Pancreas (tissue), 10 donors: ENCODE measurements at places on chromosomes 3 and 15. TPM values are rescaled to one million over a fixed set of nuclear protein-coding genes. Genes with fewer than 3 reads are reported as not detected.

UBE2Q2 gene
- 13.9 TPM for total RNA-seq

GPD1L gene
- 16.4 TPM for total RNA-seq

MKRN2 gene
- 12.7 TPM for total RNA-seq

CAND2 gene
- 2.6 TPM for total RNA-seq

SMAD6 gene
- total RNA-seq = 3.3 TPM

FOXL2NB gene
- 0.09 TPM for total RNA-seq

COL6A5 gene
- total RNA-seq = not detected

ZNF660 gene
- total RNA-seq = 1.9 TPM

FBLN2 gene
- total RNA-seq = 3.1 TPM
